ENCODE measurements at places on chromosomes 2 and 18.

- no peak for DNase-seq
Measured at GRCh38 chr2:63863707-63864106, 22.0 kb downstream of the UGP2 start.

- DNase-seq, result no peak
Measured at GRCh38 chr2:11534746-11535484, 1.1 kb downstream of the GREB1 start.

- DNase-seq, result no peak
Measured at GRCh38 chr2:65678779-65679391, 246.5 kb upstream of the SPRED2 start.

- DNase-seq, result no peak
Measured at GRCh38 chr18:62081248-62081647, 105.6 kb downstream of the PIGN start.

- DNase-seq, result no peak
Measured at GRCh38 chr2:44799105-44799504, 142.4 kb upstream of the SIX3 start.

- DNase-seq, result no peak
Measured at GRCh38 chr2:155080373-155080772, 381.9 kb downstream of the KCNJ3 start.

GRCh38 chr18:79914614-79915160, 36.8 kb downstream of the SLC66A2 start:
- DNase-seq, result no peak

- DNase-seq, result no peak
Measured at GRCh38 chr2:58019229-58019628, 27.4 kb upstream of the VRK2 start.

DNA sequence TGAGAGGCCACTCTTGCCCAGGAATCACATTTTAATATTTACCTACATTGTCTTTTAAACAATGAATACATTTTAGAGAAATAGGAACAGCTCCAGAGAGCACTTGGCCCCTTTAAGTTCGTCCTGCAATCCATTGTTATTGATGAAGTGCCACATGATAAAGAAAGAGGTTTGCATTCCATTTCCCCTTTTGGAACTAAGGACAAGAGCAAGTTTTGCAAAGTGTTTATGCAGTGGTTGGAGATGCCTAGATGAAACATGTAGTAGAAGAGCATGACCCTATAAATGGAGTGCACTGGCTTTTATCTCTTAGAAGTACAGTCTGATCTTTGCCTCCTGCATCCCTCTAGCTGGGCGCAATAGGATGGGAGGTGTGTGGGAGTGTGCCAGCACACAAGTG, 118.7 kb upstream of the CNTNAP5 start:
- no peak for DNase-seq

DNA sequence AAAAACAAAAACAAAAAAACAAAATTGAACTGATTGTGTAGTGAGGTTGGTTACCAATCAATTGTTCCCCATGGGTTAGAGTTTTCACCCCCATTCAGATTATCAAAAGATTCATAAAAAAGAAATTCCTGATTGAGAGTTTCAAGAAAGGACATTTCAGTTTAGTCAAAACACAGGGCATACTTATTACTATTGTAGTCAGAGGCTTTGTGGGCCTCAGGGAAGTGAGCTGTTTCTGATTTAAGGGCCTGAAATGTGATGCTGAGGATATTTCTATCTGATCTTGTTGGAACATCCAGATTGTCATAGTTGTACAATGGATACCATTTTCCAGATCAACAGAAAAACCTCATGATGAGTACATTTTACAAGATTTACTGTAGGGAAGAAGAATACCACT, 368.1 kb upstream of the NETO1 start:
- no peak for DNase-seq

- no peak for DNase-seq
Measured at GRCh38 chr18:31610286-31611205, 18.9 kb downstream of the TTR start.

All from type B pancreatic cell (in vitro differentiated cells).